ENCODE measurements at places on chromosomes 13 and 19.

GRCh38 chr13:59413126-59413525 is 750.6 kb downstream of the DIAPH3 start:
- DNase-seq = no peak

DNA sequence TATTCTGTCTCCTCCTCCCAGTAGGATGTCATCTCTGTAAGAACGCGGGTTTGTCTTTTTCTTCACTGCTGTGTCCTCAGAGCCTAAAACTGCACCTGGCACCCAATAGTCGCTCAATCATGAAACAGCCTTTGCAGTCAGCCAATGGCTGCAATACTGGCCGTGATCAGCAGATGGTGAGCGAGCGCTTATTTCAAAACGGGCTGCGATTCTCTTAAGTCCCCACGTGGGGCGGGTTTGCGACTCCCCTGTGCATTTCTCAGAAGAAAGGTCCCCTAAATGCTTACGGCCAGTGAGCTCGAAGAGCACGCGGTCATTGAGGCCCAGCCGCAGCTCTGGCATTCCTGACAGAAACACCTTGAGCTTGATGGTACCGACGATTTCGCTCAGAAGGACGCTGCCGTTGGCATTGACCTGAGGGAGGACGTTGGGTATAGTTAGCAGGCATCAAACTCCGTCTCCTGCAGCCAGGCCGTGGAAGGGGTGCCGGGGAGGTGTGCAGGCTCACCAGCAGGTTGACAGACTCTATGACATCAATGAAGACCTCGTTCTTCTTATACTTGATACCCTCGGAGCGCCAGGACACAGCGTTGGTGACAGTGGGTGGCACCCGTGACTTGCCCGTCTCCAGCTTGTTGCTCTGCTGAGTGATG is 6.0 kb downstream of the AP1M2 start:
- peak; percentile 88 for DNase-seq

GRCh38 chr19:44800461-44800860 is 8.4 kb upstream of the BCAM start:
- DNase-seq = peak; percentile 68

- DNase-seq = no peak
Measured at GRCh38 chr19:16749326-16749725, 29.7 kb downstream of the NWD1 start.

DNA sequence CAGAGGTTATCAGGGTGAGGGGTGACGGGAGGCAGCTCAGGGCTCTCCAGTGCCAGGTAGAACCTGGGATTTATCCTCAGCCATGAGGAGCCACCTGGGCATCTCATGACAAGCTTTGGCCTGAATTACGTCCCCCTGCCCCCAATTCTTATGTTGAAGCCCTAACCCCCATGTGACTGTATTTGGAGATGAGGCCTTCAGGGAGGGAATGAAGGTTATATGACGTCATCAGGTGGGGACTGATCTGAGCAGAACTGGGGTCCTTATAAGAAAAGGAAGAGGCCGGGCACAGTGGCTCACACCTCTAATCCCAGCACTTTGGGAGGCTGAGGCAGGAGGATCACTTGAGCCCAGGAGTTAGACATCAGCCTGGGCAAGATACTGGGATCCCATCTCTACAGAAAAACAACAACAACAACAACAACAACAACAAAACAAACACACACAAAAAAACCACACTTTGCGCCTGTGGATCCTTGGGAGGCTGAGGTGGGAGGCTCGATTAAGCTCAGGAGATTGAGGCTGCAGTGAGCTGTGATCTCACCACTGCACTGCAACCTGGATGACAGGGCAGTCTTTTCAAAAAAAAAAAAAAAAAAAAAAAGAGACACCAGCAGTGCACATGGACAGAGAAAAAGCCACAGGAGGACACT is 18.4 kb downstream of the ZFR2 start:
- DNase-seq = no peak

DNA sequence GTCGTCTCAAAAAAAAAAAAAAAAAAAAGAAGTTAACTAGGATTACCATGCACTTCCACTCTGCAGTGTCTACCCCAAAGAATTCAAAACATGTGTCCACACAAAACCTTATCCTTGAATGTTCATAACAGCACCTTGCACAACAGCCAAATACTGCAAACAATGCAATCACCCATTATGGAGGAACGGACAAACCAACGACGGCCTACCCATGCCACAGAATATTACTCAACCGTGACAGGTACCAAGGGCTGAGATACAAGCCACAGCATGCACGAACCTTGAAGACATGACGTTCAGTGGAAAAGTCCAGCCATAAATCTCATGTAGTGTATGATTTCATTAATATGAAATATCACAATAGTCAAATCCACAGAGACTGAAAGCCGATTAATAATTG is 3.0 kb upstream of the SHISA7 start:
- DNase-seq = no peak

- no peak for DNase-seq
Measured at GRCh38 chr13:30418075-30418716, 4.1 kb upstream of the UBE2L5 start.

DNA sequence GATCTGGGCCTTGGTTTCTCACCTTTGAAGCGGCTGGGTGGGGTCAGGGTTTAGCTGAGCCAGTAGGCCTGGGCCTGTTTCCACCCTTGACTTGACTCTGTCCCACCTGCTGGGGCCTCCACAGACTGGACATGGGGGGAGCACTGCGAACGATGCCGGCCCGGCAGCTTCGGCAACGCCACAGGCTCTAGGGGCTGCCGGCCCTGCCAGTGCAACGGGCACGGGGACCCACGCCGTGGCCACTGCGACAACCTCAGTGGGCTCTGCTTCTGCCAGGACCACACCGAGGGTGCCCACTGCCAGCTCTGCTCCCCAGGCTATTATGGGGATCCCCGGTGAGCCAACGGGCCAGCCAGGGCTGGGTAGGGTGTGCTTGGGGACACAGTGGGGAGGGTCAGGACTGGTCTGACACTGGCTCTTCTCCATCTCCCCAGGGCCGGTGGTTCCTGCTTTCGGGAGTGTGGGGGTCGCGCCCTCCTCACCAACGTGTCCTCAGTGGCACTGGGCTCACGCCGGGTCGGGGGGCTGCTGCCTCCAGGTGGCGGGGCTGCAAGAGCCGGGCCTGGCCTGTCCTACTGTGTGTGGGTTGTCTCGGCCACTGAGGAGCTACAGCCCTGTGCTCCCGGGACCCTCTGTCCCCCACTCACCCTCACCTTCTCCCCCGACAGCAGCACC is 28.0 kb downstream of the MEGF8 start:
- no peak for DNase-seq

GRCh38 chr13:114258589-114258988 is 22.8 kb upstream of the UPF3A start:
- no peak for DNase-seq

- no peak for DNase-seq
Measured at GRCh38 chr19:54731191-54731590, 6.9 kb downstream of the KIR3DL3 start.

DNA sequence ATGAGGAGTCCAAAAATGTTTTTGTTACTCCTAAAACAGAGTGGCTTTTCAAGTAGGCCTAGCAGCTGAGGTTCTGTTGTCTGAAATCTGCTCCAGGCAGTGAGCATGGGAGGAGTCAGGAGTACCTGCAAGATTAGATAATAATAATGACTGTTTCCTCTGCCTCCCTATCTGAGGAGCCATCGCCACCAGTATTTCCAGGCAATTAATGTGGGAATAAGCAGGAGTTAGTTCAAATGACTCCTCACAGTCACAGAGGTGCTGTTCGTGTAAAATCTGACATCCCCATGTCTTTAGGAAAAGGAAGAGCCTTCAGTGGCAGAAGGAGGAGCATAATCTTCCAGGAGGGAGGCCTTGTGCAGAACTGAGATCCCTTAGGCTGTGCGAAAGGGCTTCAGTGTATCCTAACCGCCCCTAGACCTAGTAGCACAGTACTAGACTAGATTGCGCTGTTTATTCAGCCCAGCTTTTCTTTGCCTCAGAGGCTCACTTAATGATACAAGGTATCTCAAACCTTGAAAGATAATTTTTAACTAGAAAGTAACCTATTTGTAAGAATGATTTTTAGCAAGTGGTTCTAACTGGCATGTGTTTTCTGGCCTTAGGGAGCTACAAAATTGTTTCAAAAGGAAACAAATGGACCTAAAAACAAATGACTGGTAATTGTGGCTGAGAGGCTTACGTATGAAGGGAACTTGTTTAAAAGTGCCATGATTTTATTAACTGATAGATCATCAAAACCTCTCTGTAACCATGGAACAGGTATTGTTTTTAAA is 49.0 kb downstream of the FREM2 start:
- no peak for DNase-seq

DNA sequence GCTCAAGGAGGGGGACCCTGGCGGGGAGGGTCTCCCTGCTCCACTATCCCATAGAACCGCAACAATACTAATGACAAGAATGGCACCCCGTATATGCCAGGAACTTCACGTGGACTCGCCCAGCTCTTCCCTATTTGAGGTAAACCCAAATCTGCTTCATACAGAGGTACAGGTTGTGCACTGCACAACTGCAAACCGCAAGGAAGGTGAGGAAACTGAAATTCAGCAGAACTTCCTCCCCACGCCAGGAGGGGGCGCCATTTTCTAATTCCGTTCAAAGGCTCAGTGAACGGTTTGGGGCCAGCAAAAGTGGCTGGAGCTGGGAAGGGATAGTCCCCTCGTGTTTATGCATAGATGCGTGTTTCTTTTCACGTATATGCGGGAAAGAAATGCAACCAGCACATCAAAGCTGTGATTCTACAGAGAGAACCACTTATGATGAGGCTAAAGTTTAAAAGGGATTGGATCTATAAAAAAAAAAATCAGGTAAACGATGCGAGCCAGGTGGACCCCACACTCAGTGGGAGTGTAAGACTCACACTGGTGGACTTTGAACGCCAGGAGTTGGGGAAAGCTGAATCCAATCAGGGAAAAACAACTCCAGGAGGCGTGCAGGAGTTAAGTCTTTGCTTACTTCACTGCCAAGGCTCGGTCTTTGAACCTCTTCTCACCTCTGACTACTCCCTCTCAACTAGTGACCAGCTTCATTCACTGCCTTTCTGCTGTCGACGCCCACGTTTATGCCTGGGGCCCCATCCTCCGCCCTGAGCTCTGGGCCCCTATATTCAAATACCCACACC is 20.3 kb downstream of the C19orf81 start:
- DNase-seq = no peak

GRCh38 chr13:92074658-92075057 is 676.2 kb downstream of the GPC5 start:
- DNase-seq = no peak

DNA sequence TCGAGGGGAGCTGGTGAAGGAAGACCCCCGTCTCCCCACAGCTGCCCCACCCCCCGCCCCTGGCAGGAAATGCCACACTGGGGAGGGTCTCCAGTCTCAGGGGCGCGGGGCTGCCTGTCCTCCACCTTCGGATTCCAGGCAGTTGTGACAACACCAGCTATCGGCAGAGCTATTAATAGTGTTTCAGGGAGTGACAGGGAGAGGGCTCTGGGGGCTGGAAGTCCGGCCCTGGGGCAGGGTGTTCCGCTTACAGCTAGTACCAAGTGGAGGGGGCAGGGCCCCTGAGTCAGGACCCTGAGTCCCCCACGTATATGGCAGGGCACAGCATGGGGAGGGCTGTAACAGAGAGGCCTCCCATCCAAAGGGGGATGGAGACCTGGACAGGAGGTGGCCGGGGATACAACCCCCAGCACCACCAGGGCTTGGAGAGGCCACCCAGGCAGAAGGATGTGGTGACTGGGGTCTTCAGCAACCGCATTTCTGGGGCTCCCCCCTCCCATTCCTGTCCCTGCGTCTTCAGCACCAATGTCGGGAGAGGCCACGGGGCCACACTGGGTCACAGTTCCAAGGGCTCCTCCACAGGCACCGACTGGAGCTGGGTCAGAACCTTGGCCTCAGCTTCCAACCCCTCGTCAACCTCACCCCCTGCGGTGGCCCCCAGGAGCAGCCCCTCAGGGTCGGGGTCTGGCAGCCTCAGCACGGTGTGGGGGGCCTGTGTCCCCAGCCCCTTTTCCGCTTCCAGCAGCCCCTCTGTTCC is 3.9 kb downstream of the SIX5 start:
- no peak for DNase-seq

- no peak for DNase-seq
Measured at GRCh38 chr13:91661692-91662490, 263.5 kb downstream of the GPC5 start.

DNA sequence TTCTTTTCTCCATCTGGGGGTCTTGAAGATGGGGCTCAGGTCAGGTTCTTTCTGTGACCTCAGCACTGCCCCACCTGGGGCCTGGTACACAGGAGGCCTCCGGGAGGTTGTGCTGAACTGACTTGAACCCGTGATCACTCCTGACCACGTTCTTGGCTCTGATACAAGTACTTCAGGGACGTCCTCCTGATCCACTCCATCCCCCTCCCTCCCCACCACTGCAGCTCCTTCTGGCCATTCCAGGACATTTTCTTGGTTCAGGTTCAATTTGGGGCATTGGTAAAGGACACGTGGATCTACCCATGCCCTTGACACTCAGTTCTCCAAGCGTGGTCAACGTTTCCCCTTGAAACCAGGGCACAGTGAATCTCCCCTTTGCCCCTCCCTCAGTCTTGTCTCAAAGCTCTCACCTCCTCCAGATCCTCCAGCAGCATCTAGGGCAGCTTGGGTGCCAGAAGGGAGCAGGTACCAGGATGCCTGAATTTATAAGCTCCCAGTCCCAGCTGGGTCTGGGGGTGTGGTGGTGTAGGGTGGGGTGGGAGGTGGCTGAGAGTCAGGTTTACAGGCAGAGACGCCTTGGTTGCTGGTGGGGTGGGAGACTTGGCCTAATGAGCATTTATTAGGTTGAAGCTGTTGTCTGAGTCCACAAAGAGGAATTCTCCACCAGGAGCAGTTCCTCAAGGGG is at the start of gene KLK15:
Gene KLK15 (minus strand): TSS at position 458 of the 685 bp plus-strand sequence. CDS start 2,082 bp downstream, outside the sequence.
- DNase-seq = no peak

GRCh38 chr19:19428746-19429145 is 23.3 kb downstream of the GATAD2A start:
- no peak for DNase-seq

DNA sequence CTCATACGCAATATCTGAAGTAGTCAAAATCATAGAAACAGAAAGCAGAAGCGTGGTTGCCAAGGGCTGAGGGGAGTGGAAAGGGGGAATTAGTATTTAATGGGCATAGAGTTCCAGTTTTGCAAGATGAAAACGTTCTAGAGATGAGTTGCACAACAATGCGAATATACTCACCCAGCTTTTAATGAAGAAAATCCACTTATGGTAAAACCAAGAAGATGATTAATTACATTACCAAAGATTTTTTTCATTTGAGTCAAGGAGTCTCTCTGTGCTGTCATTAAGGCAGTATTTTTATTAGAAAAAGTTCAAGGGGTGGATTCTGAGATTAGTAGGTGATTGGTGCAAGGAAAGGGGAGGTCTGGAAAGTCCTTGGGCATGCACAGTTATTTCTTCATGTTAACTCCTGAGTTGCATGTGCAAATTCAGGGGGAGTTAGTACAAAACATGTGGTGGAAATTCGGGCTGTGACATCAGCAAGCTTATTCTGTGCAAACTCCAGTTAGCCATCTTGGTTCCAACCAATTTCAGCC is 6.9 kb upstream of the CBY2 start:
- DNase-seq = no peak

GRCh38 chr19:48274938-48275337 is 5.1 kb downstream of the ZNF114 start:
- DNase-seq = no peak
